ENCODE measurements at places on chromosomes 7 and 10.

- no peak for DNase-seq
These were observed 339.1 kb downstream of the ATRNL1 start for GRCh38 chr10:115432188-115432819.

GRCh38 chr7:37376386-37376785, 72.3 kb downstream of the ELMO1 start:
- no peak for DNase-seq

- peak; percentile 35 for DNase-seq
These were observed 117.9 kb upstream of the KLF6 start for GRCh38 chr10:3902809-3903410.

DNA sequence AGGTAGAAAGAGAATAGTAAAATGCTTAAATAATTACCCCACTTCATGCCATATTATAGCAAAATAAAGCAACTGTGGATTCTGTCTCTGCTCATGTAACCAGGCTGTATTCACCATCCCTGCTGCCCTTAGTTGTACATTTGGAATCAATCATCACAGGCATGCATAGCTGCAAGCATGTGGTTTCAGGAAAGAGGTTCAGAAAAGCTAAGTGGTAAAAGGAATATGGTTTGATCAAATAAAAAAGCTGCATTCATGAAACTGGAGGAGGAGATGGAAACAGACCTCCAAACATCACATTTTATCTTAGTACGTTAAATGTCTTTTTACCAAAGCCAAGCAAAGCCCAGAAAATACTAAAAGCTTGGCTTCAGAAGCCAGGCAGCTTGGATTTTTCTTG, 81.3 kb downstream of the ADAM22 start:
- no peak for DNase-seq

DNA sequence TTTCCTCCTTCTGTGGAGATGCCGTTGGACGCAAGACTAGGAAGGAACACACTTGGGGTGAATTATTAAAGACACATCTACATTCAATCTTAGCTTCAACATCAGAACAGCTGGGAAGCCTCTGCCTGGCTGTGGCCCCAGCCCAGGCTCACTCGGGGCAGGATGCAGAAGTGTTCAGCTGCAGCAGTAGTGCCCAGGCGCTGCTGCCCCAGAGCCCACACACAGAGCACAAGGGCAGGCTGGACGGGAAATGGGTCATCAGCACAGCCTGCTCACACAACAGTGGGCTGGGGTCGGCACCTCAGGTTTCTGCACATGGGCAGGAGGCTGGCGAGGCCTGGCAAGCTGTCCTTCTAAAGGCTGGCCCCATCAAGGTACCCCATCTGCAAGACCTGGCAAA, 42.5 kb downstream of the NOD1 start:
- no peak for DNase-seq

DNA sequence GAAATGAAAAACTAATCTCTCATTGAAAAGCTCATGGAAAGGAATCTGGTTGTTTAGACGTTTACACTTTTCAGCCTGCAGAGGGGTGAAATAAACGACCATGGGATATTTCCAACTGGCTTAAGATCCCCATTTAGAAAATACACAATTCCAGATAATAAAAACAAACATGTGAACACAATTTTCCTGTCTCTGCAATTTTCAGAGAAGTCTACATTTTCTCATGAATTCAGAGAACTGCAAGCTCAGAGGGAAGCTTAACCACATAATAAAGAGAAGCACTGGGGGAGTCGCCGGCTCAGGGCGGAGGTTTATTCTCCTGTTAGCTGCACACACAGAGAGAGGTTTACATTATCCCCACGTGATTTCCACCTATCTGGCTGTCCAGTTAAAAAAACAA, 215.2 kb downstream of the FANK1 start:
- DNase-seq: no peak

GRCh38 chr7:1431634-1432380, 27.5 kb downstream of the MICALL2 start:
- no peak for DNase-seq

DNA sequence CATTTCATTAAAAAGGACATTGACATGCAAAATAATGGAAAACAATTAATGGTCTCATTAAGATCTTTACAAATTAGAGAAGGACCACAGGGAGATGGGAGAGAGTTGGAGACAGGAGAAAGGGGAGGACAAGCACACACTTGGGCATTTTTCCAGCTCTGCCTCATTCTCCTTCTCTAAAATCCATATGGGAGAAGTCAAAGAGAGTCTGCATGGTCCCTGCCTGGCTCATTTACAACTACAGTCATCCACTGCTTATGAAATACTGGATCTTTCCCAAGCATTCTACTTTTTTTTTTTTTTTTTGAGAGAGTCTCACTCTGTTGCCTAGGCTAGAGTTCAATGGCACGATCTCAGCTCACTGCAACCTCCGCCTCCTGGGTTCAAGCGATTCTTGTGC, 518.9 kb upstream of the CELF2 start:
- DNase-seq: peak; percentile 38

- no peak for DNase-seq
These were observed 38.7 kb upstream of the BNIP3 start for GRCh38 chr10:132020456-132020855.

GRCh38 chr10:50625649-50626132, 1.9 kb upstream of the SGMS1 start:
- DNase-seq: peak; percentile 13

- no peak for DNase-seq
These were observed 51.3 kb downstream of the GLI3 start for GRCh38 chr7:42185726-42186125.

GRCh38 chr10:6148251-6148701, 54.5 kb upstream of the PFKFB3 start:
- no peak for DNase-seq

GRCh38 chr7:47438411-47439029, 143.4 kb downstream of the TNS3 start:
- no peak for DNase-seq

- no peak for DNase-seq
These were observed 285.3 kb downstream of the NRG3 start for GRCh38 chr10:82160307-82160706.

DNA sequence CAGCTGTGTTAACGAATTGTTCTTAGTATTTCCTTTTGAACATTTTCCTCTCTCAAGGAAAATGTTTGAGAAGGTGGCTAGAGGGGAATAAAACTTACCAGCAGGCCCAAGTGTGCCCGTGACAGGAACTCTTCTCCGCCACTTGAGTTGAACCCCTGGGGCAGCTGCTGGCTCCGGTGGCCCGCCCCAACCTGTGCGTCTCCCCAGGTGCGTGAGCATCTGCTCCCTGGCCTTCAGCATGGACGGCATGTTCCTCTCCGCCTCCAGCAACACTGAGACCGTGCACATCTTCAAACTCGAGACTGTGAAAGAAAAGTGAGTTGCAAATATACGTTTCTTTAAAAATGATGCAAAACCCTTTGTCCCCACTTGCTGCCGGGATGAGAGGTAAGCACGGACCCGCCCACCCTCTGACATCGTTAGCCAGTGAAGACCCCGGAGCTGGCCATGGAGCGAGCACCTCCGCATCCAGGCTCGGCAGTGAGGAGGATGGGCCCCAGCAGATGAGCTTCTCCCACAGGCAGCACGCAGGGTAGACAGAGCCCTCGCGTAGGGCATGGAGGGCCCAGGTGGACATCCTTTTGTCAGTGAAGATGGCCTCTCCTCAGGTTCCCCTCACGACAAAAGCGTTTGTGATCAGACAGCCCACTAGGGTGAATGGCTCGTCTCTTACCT, 35.7 kb downstream of the WIPI2 start:
- DNase-seq: no peak

GRCh38 chr7:142668495-142668894, 80.8 kb upstream of the PRSS1 start:
- DNase-seq: no peak
